Renal cortical epithelial cell (primary cell): ENCODE measurements at places on chromosomes 16 and 17.

DNA sequence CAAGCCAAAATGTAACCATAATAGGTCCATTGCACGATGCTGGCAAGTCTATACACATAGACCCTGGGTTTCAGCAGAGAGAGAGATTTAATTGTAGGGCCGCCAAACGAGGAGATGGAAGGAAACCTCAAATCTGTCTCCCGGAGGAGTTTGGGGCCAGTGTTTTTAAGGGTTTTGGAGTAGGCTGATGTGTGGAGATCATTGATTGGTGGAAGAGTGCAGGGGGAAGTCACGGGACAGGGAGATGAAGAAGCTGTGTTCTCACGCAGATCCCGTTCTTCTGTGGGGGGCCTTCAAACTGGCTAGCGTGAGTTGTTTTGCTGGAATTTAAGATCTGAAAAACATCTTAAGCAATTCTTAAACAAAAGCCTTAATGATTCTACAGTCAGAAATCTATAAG is 84.8 kb downstream of the KATNIP start:
- DNase-seq: no peak

DNA sequence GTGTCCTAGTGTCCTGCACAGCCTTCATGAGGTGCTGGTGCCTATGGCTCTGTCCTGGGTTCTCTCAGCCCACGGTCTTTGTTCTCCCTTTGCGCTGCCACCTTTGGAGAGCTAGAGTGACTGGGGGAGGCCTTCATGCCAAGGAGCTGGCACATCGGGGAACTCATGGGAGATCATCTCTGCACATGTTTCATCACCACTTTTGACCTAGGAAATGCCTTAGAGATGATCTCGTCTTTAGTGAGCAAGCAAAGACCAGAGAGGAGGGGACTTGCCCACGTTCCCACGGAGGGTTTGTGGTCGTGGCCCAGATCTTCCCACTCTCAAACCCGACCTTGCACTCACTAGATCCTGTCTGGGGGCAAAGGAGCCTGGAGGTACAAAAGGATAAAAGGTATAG is 23.5 kb downstream of the TBX4 start:
- DNase-seq: peak; percentile 7

GRCh38 chr17:61556224-61557188 is 34.5 kb downstream of the NACA2 start:
- no peak for DNase-seq

GRCh38 chr16:30000735-30001631 is 4.9 kb downstream of the INO80E start:
- DNase-seq: no peak

DNA sequence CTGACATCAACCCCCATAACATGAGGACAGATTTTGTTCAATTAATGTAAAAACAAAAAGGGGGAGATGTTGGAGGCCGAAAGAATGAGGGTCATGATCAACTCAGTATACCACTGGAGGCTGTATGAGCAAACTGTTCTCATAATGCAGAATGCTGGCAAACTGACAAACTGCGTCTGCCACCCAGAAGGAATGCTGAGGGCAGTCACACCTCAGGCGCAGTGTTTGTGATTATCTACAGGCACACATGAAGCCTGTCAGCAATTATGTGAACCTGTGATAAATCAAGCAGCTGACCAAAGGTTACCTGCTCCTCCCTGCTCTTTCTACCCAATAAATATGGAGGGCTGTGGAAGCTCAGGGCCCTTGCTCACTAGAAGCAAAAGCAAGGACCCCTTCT is 27.3 kb downstream of the CD300LG start:
- no peak for DNase-seq

DNA sequence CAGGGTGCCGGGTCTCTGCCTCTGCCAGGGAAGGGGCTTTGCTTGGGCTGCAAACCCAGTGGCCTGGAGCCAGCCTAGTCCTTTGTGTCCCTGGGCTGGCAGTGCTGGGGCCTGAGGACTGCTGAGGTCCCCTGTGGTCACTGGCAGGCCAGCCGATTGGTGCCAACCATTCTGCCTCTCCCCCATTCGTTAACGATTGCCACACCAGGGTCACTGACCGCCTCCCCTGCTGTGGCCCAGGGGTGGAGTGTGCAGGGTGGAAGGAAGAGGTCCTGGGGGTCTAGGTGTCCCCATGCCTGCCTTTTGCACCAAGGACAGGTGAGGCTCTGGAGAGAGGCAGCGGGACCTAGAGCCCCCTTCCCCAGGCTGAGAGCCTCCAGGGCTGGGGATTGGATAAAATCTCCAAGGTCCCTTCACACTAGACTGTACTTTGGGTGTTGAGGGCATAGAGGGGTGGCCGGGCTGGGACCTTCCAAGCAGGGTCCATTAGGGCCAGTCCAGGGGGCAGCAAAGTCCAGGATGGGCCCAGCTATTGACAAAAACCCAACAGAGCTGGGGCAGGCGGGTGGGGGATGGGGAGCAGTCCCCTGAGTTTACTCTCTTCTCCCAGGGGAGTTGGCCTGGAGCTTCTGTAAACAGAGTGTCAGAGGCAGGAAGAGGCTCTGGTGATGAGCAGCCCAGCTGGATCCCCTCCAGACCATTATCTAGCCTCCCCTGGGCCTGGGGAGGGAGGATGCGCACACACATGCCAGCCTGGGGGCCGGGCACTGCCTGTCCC is 1.1 kb downstream of the VASN start:
- DNase-seq: no peak

- peak; percentile 98 for DNase-seq
These were observed at the start of gene BCO1 for GRCh38 chr16:81238296-81239011. Gene BCO1 (plus strand): TSS chr16:81238689. CDS start chr16:81238909, 220 bp downstream.

GRCh38 chr17:45790296-45790922 is 6.3 kb downstream of the CRHR1 start:
- no peak for DNase-seq

GRCh38 chr17:68379692-68380677 is 77.3 kb downstream of the WIPI1 start:
- no peak for DNase-seq

DNA sequence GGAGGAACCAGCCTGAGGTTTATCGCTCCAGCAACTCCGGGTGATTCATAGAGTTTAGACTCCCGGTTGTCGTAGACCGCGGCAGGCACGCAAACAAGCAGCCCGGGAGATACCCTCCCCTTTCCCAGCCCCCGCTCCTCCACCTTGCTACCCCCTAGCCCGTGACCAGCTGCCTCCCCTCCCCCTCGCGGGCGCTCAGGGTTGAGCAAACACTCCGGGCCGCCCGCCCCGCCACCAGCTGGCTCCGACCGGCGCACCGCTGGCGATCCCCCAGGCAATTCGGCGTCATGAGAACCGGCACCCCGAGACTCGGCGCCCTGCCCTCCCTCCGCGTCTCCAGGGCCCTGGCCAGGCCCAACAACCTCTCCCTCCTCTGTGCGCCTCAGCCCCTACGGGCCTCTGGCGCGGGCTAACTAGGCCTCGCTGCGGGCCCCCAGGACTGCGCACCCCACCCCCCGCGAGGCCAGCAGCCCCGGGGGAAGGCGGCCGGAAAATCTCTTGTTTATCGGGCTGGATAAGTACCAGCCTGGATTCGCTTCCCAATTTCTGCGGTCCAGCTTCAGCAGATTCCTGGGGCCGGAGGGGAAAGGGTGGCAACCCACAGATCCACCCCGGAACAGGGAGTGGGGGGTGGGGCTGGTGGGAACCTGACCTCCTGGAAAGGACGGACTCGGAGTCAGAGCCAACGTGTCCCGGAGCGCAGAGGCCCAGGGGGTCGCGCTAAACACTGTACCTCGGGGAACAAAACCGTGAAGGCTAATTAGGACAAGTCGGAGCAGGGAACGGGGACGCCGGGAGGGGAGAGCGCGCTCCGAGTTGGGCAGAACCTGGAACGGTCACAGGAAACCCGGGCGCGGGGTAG is 951 bp upstream of the GPRC5C start:
- DNase-seq: peak; percentile 98

DNA sequence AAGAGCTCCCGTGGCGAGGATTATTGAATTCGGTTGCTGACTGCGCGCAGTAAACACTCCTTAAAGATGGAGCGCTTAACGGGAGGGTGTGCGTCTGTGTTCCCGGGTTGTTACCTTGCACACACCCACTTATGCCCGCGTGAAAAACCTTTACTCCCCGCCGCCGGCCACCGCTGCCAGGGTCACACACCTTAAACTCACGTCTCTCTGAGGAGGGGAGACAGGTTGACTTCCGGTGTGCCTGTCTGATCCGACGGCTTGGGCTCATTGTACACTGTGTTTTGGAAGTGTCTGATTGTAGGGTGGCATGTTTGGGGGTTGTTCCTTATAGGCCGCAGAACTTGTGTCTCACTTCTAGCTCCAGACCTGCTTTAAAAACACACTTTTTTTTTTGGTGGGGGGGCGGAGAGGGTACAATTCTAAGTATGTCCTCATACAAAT is 66.8 kb downstream of the KPNA2 start:
- no peak for DNase-seq

DNA sequence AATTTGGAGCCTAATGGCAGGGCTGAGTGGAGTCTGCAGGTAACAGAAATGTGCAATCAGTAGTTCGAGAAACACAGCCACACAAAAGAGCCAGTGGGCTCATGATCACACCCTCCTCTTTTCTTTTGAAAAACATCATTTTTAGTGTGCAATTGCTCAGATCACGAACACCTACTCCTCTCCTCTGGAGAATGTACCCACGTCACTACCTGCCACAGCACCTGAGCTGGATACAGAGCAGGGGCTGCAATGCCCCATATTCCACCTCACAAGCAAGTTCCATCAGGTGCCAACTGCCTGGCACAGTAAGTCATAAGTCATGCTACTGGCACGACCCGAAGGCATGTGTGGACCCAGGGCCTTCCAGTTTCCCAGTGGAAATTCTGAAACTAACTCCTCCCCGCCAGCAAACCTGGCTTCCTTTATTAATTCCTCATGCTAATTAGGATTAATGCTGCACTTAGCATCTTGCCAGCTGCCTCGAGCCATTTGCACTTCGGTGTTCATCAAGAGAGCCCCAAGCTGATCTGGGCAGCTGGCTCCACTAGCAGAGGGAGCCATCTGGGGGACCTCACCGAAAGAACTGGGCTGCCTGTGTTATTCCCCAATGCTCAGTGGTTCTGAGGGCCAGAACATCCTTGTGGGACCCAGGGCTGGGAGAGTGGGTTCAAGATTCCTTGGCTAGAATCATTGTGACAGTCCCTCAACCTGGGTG is 2.4 kb downstream of the CACNG4 start:
- DNase-seq: no peak

- DNase-seq: no peak
These were observed 67.2 kb downstream of the RPTOR start for GRCh38 chr17:80611816-80612215.

DNA sequence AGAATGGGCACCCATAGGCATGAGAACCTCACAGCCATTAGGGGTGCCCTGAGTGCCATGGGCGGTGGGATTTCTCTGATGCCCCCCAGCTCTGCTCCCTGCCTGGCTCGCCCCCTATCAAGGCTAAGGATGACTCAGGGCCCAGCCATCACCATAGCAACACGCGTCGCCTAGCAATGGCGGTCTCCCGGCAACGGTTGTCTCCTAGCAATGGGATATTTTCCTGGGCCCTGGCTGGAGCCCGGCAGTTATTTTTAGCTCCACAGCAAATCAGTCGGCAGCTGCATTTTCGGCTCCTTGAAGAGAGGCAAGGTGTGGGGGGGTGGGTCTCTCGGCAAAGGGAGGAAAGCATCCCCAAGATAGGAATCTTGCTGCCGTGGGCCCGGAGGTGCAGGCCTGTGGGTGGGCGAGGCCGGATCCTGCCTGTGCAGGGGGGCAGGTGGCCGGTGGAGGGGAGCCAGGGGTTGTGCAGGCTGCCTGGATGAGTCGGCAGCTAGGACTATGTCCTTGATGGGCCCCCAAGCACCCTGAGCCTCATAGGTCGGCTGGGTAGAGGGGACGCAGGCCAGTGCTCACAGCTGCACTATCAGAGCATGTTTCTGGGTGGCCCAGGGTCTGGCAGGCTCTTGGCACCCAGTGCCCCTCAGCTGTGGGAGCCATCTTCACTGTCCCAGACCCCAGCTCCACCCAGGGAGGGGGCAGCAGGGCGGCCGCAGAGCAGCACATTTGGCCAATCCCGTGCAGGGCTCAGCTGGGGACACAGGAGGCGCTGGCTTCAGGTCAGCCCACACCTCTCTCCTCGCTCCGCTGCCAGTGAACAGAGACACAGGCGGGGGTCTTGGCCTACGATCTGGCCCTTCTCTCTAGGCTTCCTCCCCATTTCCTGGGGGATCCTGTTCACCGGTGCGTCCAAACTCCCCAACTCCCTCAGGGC is 4.2 kb upstream of the FBXL16 start:
- peak; percentile 44 for DNase-seq

GRCh38 chr17:40450175-40450574 is 6.9 kb downstream of the IGFBP4 start:
- DNase-seq: no peak

- no peak for DNase-seq
These were observed 34.1 kb downstream of the AXIN2 start for GRCh38 chr17:65527381-65527780.

- no peak for DNase-seq
These were observed 46.6 kb upstream of the LCMT1 start for GRCh38 chr16:25064937-25065336.

GRCh38 chr17:72900654-72900971 is 191.9 kb downstream of the SLC39A11 start:
- DNase-seq: no peak

- peak; percentile 59 for DNase-seq
These were observed 169.8 kb downstream of the LAT start for GRCh38 chr16:29154676-29155121.

- no peak for DNase-seq
These were observed 18.4 kb downstream of the KIFC3 start for GRCh38 chr16:57783883-57784282.

DNA sequence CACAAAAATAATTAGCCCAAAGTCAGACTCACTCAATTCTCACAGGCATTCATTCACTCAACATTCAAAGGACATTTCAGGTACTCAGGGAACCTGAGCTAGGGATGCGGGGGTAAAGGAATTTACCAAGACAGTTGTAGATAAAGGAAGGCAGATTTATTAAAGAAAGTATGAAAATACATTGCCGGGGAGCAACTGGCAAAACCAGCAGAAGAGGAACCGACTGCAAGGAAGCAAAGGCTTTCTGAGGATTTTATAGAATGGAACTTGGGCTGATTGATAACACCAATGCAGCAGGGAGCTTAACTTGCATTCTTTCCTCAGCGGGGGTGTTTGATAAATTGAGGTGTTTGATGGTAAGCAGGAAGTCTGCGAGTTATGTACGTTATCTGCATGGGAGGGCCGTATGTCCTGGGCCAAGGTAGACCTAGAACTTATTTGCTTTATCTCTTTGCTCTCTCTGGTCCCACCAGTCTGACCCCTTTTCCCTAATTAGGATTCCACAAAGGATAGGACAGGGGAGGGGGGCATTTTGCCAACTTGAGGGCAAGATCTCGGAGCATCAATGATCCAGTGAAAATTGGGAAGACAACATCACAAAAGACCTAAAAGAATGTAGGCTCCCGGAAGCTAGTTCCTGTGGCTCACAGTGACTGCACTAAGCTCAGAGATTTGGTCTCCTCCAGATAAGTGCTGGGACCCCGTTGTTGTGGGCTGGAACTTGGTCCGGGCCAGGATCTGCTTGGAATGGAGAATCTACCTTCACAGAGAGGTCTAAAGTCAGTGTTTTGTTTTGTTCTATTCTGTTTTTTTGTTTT is 5.8 kb upstream of the MT3 start:
- DNase-seq: no peak

- no peak for DNase-seq
These were observed 267.1 kb downstream of the ABCC12 start for GRCh38 chr16:47888734-47889133.

- DNase-seq: peak; percentile 10
These were observed 93.4 kb upstream of the METRNL start for GRCh38 chr17:82985973-82986372.
